ENCODE measurements at places on chromosomes 12 and 14.

DNA sequence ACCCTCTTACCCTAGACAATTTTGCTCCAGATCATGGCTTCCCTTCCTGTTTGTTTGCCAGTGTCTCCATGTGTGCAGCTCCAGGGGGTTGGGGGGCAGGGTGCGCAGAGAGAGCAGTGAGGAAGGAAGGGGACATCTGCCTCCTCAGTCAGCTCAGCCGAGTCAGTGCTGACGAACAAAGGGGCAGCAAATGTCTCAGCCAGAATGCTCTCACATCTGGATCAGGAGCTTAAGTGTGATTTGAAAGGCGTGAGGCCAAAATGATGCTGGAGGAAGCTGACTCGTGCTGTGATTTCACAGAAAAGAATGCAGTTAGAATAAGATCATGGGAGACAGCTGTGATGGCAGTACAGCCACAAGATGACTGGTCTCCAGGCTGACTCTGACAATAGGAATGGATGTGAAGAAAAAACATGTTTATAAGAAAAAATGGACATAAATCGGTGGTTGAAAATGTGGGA, 27.1 kb upstream of the CDK17 start:
- H3K36me3 ChIP-seq = no peaks in the 10 kb centered on the region
- no peaks in the 10 kb centered on the region for H3K27me3 ChIP-seq
- no peaks in the 10 kb centered on the region for H3K4me1 ChIP-seq

- no peaks in the 10 kb centered on the region for H3K4me1 ChIP-seq
- H3K4me3 ChIP-seq = no peak overlapping the region
- no peak for DNase-seq
- no peak overlapping the region for H3K27ac ChIP-seq
- H3K36me3 ChIP-seq = no peaks in the 10 kb centered on the region
- H3K27me3 ChIP-seq = no peaks in the 10 kb centered on the region
Measured at GRCh38 chr12:23813206-23813605, 136.3 kb downstream of the SOX5 start.

DNA sequence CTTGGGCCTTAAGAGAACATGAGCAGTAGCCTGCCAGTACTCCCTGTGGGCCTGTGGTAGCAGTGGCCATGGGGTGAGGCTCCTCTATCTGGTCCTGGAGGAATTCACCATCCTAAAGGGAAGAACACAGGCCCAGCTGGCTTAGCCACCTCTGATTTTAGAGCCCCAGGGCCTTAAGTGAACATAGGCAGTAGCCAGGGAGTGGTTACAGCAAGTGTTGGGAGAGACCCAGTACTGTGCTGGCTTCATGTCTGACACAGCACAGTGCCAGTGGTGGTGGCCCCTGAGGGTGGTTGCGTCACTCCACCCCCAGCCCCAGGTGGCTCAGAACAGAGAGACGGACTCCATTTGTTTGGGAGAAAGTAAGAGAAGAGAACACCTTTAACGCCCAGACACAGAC, 105.1 kb downstream of the TXNDC16 start:
- H3K4me1 ChIP-seq = no peaks in the 10 kb centered on the region
- H3K27me3 ChIP-seq = no peaks in the 10 kb centered on the region
- no peak overlapping the region for H3K27ac ChIP-seq
- no peaks in the 10 kb centered on the region for H3K36me3 ChIP-seq
- H3K4me3 ChIP-seq = no peak overlapping the region
- DNase-seq = no peak

DNA sequence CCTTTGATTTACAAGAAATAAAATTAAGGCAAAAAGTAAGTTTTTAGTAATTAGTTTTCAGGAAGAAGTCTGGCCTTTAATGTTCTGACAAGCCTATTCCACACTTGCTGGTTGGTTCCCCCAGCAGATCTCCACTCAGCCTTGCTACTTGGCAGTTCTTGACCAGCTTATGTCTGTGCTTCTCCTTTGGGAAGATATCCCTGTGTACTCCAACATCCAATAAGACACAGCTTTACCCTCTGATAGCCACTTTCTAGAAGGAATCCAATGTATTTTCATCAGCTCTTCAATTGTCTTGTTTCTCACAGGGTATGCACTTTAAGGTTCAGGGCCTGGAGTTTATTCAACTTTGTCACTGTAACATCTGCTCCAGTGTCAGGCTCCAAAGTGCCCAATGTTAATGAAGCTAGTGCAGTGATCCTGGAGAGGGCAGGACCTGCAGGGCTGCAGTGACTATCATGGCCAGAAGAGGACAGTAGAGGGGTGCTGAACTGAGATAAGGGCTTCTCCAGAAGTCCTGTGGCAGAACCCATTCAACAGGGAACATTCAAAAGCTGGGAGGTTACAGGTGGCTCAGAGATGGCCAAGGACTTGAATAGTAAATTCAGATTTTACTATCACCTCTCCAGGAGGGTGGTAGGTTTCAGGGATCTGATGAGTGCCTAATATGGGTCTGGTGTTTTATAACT, 22.9 kb downstream of the JKAMP start:
- peak; percentile 12 for DNase-seq
- peaks cover 6% of the 10 kb centered on the region for H3K4me1 ChIP-seq
- no peak overlapping the region for H3K27ac ChIP-seq
- H3K4me3 ChIP-seq = no peak overlapping the region
- no peaks in the 10 kb centered on the region for H3K27me3 ChIP-seq

DNA sequence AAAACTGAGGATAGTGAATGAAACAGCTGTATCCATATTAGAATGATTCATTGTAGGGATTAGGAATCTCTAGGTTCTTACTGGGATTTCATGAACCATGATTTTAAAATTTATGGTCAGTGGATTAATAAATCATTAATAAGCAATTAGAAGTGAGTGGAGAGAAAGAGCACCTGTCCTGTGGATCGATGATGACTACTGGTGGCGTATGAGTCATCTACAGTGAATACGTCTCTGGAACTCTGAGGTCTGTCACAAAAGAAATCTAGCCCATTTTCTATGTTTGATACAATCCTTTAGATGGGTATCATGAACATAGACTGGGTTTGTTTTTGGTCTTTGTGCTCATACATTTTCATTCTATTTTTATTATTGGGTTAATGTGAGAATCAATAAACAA, 77.3 kb upstream of the RTL1 start:
- no peak for DNase-seq
- H3K36me3 ChIP-seq = no peaks in the 10 kb centered on the region

GRCh38 chr12:6280053-6280469, 30.4 kb upstream of the PLEKHG6 start:
- no peaks in the 10 kb centered on the region for H3K36me3 ChIP-seq
- DNase-seq = no peak
- peaks cover 4% of the 10 kb centered on the region for H3K4me1 ChIP-seq
- no peak overlapping the region for H3K27ac ChIP-seq

GRCh38 chr12:47590771-47591360, 115.0 kb downstream of the RPAP3 start:
- no peaks in the 10 kb centered on the region for H3K27me3 ChIP-seq
- no peaks in the 10 kb centered on the region for H3K4me1 ChIP-seq
- DNase-seq = no peak
- no peak overlapping the region for H3K27ac ChIP-seq

- H3K4me1 ChIP-seq = peaks cover 6% of the 10 kb centered on the region
- no peaks in the 10 kb centered on the region for H3K27me3 ChIP-seq
- no peak for DNase-seq
- H3K27ac ChIP-seq = no peak overlapping the region
- no peak overlapping the region for H3K4me3 ChIP-seq
- no peaks in the 10 kb centered on the region for H3K36me3 ChIP-seq
Measured at GRCh38 chr12:104213952-104214351, 1.6 kb upstream of the TXNRD1 start.

- H3K36me3 ChIP-seq = no peaks in the 10 kb centered on the region
- H3K4me3 ChIP-seq = peak overlapping the region; percentile 93
- H3K4me1 ChIP-seq = peaks cover 9% of the 10 kb centered on the region
- peak overlapping the region; percentile 81 for H3K27ac ChIP-seq
- peak; percentile 10 for DNase-seq
Measured at GRCh38 chr14:31419967-31420318, 407 bp downstream of the HEATR5A start.

DNA sequence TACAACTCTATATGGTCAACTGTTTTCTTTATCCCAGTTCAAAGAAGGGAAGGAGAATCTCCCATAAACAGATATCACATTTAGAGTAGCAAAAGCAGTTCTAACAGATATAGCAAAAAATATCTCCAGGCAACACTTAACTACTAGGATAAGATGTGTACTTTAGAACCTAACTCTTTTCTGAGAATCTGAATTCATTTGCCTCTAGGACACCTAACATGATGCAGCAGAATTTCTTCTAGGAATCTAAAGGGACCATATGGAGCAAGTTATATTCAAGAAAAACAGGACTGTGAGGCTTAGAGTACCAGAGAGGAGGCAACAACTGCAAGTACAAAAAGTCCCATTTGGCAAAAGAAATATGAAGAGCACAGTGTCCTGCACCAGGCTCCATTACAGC, 24.4 kb upstream of the CAPRIN2 start:
- DNase-seq = no peak
- H3K27me3 ChIP-seq = no peaks in the 10 kb centered on the region
- no peaks in the 10 kb centered on the region for H3K4me1 ChIP-seq
- H3K36me3 ChIP-seq = no peaks in the 10 kb centered on the region
- no peak overlapping the region for H3K4me3 ChIP-seq

DNA sequence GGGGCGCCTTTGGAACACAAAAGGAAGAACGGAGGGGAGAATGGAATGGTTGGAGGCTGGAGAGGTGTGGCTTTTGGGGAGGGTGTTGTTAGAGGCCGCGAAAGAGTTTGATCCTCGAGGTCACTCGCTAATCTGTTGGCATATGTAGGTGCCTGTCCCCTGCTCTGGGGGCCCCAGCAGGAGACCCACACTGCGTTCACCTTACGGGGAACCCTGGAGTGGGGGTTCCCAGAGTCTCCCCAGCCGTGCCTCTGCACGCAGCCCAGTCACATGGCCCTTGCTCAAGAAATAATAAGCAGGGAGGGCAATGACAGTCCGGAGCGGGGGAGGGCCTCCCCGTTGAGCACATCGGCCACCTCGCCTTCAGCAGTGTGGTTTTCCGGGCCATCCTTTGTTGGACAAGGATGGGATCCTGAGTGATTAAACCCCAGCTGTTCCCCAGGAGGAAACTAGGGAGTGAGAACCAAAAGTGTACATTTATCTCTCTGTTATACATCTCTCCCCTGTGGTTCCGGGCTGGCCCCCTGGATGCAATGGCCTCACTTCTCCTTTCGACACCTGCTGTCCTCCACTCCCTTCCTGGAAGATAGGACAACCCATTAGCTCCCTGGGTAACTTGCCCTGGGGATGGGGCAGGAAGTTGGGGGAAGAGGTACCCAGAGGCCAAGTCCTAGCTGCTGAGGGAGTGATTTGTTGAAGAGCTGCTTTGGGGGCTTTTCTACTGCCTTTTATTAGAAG, 1.3 kb downstream of the PLEKHG3 start:
- DNase-seq = no peak
- H3K36me3 ChIP-seq = no peaks in the 10 kb centered on the region
- H3K4me3 ChIP-seq = peak overlapping the region; percentile 54
- H3K27me3 ChIP-seq = peaks cover 23% of the 10 kb centered on the region
- peak overlapping the region; percentile 33 for H3K27ac ChIP-seq

- H3K4me1 ChIP-seq = no peaks in the 10 kb centered on the region
- H3K4me3 ChIP-seq = no peak overlapping the region
- no peak overlapping the region for H3K27ac ChIP-seq
- no peaks in the 10 kb centered on the region for H3K27me3 ChIP-seq
Measured at GRCh38 chr14:32627545-32628298, 298.6 kb downstream of the AKAP6 start.

- no peaks in the 10 kb centered on the region for H3K27me3 ChIP-seq
- no peaks in the 10 kb centered on the region for H3K36me3 ChIP-seq
- no peak within 1 kb of the TSS for H3K4me3 ChIP-seq
- H3K4me1 ChIP-seq = no peaks in the 10 kb centered on the region
- no peak for DNase-seq
- H3K27ac ChIP-seq = no peak within 1 kb of the TSS
Measured at GRCh38 chr12:55842681-55843429, at the start of gene MMP19. MMP19 (minus strand) TSS chr12:55842936; CDS start chr12:55842830, 106 bp downstream.

DNA sequence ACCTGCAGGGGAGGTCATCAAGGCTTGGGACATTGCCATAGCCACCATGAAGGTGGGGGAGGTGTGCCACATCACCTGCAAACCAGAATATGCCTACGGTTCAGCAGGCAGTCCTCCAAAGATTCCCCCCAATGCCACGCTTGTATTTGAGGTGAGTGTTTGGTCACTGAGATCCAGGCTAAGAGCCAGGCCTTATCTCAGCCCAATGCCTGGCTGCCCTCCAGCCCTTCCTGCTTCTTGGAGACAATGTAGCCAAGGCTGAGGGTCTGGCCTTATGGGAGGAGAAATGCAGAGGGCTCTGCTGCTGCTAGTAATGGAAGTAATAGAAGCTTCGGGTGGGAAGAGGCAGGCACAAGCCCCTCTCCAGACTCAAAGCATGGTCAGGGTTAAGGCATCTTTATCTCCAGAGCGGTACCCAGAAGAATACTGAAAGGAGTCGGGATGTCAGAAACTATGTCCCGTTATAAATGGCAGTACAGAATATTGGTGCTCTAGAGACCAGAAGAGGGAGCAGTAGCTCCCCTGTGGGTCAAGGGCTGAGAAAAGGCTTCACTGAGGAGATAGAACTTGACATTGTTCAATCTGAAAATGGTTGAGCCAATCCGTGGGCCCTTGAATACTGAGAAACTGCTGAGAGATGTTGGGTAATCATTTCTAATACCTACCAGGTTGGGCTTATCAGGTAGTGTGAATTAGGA, 3.1 kb downstream of the FKBP4 start:
- no peak for DNase-seq
- no peaks in the 10 kb centered on the region for H3K27me3 ChIP-seq
- H3K4me1 ChIP-seq = peaks cover 21% of the 10 kb centered on the region
- no peak overlapping the region for H3K27ac ChIP-seq
- H3K36me3 ChIP-seq = peaks cover 53% of the 10 kb centered on the region

- no peak overlapping the region for H3K27ac ChIP-seq
- peaks cover 6% of the 10 kb centered on the region for H3K36me3 ChIP-seq
- H3K4me3 ChIP-seq = no peak overlapping the region
- H3K27me3 ChIP-seq = no peaks in the 10 kb centered on the region
- H3K4me1 ChIP-seq = no peaks in the 10 kb centered on the region
- DNase-seq = no peak
Measured at GRCh38 chr14:75738192-75738591, 77.1 kb downstream of the TTLL5 start.

DNA sequence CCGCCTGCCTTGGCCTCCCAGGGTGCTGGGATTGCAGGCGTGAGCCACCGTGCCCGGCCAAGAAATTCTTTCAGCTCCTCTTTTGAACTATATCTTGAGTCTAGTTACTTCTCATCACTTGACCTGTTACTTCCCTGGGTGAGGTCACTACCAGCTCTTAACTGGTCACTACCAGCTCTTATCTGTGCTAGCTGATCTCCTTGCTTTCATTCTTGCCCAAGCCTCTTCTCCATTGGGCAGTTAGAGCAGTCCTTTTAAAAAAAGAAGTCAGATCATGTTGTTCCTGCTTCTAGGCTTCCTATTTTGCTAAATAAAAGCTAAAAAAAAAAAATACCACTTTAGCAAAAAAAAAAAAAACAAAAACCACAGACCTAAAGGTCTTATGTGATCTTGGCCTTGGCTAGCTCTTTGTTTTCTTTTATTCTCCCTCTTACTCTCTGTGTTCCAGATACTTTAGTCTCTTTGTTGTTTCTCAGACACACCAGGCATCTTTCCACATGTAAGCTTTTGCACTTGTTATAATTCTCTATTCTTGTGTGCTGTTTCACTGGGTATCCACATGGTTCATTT, 63.5 kb downstream of the RAD51B start:
- H3K4me1 ChIP-seq = peaks cover 5% of the 10 kb centered on the region
- no peak for DNase-seq
- H3K36me3 ChIP-seq = no peaks in the 10 kb centered on the region
- no peak overlapping the region for H3K27ac ChIP-seq
- no peak overlapping the region for H3K4me3 ChIP-seq
- H3K27me3 ChIP-seq = no peaks in the 10 kb centered on the region

All from CD8-positive, alpha-beta memory T cell (primary cell).